ENCODE measurements at places on chromosomes 11 and 22.

DNA sequence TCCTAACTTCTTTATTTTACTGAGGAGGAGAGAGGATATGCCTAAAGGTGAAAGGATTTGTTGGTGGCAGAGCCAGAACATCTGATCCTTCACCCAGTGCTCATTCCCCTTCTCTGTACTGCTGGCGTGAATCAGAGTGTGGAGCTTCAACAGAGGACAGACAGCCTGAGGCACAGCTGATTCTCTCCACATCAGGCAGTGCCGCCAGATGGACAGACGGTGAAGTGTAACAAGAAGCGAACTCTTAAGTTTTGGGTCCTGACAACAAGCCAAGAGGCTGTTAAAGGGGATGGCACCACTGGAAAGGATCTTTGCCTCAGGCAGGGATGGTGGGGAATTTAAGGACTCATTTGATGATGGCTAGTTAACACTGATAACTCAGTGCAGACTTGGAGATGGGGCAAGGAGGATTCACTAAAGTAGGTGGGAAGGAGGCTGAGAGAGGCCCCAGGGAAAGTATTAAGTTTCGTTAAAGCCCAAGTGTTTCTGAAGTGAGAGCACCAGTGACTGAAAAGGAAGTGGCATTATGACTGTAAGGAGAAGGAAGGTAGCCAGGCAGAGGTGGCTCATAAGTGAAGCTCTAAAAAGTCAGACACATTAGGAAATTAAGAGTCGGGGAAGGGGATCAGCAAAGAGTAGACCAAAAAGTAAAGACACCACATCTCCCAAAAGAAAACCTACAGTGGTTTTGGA lies 81.3 kb downstream of the CLPB start:
- no peak for DNase-seq

- DNase-seq: no peak
Measured at GRCh38 chr11:30936491-30936890, 350.3 kb upstream of the MPPED2 start.

- peak; percentile 26 for DNase-seq
Measured at GRCh38 chr22:38745676-38746460, 9.9 kb downstream of the SUN2 start.

DNA sequence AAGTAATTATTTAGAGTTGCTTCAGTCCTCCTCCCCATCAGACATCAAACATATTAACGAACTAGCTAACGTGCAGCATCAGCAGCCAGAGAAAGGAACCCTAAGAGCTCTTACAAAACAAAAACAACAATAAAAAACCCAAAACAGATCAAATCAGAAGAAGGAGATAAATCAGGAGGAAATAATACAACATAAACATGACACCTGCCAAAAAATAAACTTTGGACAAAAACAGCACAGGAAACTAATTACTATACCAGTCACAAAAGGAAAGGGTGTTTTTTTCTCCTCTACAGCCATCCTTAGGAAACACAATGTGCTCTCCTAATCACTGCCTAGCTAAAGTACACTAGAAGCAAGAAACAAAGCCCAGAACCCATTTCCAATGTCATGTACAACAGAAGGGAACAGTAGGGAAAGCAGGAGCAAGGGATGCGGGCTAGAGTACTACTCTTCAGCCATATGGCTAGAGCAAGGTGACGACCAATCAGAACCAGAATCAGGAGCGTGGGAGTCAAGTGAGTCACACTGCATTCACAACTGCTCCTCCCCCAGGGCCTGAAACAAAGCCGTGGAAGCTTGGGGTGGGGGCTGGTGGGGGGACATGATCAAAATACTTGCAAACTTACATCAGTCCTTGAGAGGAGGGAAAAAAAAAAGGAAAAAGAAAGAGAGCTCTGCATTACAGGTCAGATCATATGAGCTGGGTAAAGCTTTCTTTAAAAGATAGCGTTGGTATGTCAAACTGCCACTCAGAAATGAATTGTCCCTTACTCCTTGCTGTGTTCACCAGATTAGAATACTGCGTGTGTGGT lies 60.4 kb downstream of the LARGE2 start:
- DNase-seq: peak; percentile 63

DNA sequence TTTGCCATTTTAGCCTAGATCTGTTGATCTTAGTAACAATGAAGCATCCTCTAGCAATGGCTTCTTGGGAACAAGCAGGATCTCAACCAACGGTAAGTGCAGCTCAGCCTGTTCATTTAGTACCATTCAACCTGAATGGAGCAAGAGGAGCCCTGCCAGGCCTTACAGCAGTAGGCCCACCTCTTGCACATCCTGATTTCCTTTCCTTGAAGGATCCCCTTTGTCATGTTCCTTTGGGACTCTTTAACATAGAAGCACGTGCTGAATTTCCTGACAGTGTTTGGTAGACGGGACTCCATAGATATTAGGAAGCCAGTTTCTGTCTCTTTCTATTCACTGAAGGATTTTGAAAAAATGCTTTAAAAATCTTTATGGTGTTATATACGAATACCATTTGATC lies 1.5 kb downstream of the PIWIL4 start:
- DNase-seq: no peak

- no peak for DNase-seq
Measured at GRCh38 chr11:73275381-73275750, 3.2 kb downstream of the P2RY6 start.

- DNase-seq: no peak
Measured at GRCh38 chr11:73728000-73728399, 32.9 kb downstream of the RAB6A start.

DNA sequence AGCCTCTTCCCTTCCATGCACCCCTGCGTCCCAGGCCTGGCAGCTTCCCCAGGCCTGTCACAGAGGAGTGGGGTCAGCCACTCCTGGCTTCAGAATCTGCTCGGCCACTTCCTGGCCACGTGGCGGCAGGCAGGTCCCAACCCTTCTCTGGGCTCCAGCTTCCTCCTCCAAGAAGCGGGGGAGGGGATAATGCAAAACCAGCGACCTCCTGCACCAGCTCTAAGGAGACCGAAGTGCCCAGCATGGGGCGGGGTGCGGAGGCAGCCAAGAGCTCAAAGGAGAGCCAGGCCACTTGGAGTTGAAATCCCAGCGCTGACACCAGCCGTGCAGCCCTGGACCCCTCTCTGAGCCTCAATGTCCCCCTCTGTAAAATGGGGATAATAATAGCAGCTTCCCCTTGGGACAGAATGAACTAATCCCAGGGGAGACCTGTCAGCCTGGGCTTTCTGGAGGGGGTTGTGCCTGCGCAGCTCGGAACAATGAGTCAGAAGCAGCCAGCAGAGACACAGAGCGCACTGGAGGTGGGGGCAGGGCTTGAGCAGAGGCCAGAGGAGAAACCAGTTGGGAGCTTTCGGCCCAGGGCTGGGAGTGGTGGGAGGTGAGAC lies 22.8 kb upstream of the PICK1 start:
- DNase-seq: no peak

- DNase-seq: no peak
Measured at GRCh38 chr22:45296628-45297297, 12.0 kb downstream of the UPK3A start.

- no peak for DNase-seq
Measured at GRCh38 chr11:68329978-68330699, 17.7 kb downstream of the LRP5 start.

- no peak for DNase-seq
Measured at GRCh38 chr11:123218451-123218850, 23.4 kb upstream of the CLMP start.

DNA sequence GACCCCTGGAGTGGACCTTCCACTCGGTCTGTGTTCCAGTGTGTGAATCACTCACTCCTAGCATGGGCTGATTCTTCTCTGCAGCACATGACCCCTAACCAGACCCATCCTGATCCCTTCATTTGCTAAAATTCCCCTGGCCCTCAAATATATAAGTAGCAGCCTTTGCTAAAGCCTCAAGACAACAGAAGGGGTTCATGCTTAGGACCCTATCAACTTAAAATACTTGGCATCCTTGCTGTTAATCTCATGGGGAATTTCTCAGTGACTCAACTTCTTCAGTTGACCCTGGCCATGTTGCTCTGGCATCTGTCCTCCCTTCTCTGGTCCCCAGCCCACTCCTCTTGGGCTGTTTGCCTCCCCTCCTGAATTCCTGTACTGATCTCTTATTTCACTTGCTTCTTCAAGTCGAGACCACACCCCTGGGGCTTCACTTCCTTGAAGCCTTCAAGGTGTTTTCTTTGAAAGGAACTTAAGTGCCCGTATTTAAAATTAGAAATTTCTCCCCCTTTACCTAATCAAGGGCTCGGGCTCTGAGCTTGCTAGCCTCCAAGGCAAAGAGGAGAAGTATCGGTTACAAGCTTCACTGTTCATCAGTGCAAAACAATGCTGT lies 23.6 kb downstream of the NNMT start:
- DNase-seq: no peak

DNA sequence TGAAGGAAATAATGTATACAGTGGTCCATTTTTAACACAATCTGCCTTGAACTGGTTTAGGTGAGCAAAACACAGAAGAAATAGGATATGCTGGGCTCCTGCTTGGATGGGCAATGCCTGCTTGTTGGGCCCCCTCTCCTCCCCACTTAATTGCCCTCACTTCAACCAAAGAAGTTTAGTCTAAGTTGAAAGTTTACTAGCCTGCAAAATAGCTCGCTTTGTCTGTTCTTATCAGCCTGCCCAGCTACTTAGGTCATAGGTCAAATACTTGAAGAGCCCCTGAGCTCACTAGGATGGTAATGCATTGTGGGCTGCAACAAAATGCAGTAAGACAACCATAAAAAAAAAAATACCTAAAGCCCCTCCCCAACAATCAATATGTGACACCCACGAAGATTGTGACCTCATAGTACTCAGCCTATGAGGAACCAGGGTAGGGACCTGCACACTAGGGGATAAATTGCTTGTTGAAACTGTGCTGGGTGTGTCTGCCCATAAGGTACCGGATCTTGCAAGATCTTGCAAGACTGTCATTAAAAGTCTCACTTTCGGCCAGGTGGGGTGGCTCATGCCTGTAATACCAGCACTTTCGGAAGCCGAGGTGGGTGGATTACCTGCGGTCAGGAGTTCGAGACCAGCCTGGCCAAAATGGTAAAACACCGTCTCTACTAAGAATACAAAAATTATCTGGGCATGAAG lies 10.9 kb downstream of the DRICH1 start:
- DNase-seq: no peak
